ENCODE measurements at places on chromosomes 4 and X.

GRCh38 chr4:24975510-24975909 lies 55.2 kb downstream of the LGI2 start:
- DNase-seq: no peak

- no peak for DNase-seq
Observed at GRCh38 chr4:157185363-157185762, 35.2 kb upstream of the GRIA2 start.

DNA sequence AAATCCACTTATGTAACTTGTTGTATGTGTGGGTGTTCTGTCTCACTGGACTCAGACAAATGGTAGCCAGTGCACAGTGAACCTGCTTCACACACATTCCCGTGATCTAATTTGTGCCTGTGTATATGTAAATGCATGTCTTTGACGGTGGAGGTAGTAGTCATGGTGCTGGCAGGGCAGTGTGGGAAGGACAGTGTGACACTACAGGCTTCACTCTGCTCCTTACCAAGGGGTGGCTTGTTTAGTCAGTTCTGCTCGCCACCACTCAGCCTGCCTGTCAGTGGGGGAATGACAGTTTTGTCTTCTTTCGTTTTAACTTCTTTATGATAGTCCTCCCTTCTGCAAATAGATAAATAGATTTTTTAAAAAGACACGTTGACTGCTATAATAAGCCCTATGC lies 17.7 kb upstream of the PAQR3 start:
- no peak for DNase-seq

GRCh38 chr4:180721356-180721755 lies 1521.8 kb upstream of the TENM3 start:
- DNase-seq: no peak

DNA sequence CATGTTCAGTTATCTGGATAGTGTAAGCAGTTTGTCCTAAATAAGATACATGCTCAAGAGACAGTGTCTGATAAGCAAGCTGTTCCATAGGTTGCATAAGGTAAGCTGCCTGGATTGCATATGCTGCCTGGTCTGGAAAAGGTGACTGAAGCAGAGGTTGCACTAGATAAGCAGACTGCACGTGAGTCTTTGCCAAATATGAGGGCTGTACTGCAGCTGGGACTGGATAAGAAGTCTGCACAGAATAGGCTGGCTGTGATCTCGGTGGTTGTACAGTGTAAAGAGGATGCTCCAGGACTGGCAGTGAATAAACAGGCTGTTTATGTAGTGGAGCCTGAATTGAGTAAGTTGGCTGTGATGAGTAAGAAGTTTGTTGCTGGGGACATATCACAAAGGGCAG lies 68.9 kb downstream of the WNK3 start:
- DNase-seq: no peak

DNA sequence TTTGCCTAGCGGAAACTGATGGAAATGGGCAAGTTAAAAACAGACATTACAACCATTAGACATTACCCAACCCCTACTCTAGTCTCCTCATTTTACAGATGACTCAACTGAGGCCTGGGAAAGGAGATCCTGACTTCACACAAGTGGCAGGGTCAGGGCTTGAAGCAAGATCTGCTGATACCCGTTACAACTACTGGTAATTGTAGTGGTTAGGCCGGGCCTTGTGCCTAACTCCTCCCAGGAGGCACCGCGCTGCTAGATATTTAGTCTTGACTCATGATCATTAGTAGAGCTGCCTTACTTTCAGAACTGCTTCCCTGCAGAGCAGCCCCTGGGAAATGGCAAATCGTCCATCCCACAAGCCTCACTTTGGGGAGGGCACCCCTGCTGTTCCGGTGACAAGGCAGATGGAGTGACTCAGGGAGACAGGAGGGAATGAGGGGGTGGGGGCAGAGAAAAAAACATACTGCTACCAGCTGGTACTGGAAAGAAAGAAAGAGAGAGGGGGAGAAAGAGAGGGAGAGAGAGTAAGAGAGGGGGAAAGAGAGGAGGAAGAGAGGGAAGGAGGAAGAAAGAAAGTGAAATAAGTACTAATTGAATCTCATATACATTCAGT lies 12.2 kb downstream of the ARHGEF6 start:
- DNase-seq: no peak

DNA sequence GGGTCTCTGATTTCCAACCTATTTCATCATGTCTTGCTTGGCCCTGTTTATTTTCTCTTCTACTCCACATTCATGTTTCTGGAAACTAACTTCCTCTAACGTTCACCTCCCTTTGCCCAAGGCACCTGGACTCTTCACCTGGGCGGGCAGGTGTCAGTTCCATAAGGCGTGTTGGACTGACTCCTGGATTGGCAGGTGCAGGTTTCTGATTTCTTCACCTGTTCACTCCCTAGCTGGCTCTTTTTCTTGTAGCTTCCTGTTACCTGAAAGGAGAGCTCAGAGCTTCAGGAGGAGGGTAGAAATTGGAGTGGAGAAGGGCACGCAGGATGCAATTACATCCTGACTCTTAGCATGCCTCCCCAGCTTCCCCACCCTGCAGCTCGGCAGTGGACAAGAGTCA lies 350.8 kb upstream of the KLF3 start:
- peak; percentile 40 for DNase-seq

GRCh38 chr4:70914631-70915030 lies 12.5 kb downstream of the MOB1B start:
- DNase-seq: no peak

DNA sequence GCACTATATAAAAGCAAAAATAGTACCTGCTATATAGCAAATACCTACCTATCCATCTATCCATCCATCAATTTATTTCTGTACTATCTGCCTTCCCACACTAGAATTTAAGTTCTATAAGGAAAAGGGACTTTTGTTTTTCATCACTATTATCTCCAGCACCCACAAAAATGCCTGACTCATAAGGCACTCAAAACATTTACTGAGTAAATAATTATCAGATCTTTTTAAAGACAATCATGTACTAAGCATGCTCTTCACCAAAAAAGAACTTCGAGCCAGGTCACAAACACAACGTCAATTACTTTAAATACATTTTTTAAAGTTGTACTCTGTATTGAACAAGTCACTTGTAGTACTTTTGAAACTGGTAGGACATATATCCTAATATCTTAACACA lies 119.9 kb downstream of the FBXW7 start:
- DNase-seq: no peak

GRCh38 chr4:98467627-98468072 lies 190.8 kb downstream of the TSPAN5 start:
- peak; percentile 72 for DNase-seq

DNA sequence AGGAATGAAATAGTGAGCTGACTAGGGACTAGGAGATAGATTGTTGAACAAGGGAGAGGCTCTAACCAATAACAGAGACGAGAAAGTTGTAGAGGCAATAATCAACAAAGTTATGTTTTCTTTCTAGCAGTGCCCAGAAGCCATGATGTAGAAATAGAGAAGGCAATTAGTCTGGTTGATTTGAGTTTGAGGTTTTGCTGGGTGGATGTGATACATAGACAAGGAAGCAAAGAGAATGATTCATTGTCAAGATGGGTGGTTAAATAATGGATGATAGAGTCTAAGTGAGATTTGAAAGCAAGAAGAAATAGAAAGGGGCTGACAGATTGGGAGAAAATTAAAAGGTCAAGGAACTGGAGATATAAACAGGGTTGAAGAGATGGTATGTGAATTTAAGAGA lies 11.2 kb downstream of the RBM41 start:
- no peak for DNase-seq

GRCh38 chr4:34939073-34939472 lies 1305.2 kb downstream of the ARAP2 start:
- DNase-seq: no peak

GRCh38 chr4:19319607-19320006 lies 932.1 kb upstream of the SLIT2 start:
- DNase-seq: no peak

DNA sequence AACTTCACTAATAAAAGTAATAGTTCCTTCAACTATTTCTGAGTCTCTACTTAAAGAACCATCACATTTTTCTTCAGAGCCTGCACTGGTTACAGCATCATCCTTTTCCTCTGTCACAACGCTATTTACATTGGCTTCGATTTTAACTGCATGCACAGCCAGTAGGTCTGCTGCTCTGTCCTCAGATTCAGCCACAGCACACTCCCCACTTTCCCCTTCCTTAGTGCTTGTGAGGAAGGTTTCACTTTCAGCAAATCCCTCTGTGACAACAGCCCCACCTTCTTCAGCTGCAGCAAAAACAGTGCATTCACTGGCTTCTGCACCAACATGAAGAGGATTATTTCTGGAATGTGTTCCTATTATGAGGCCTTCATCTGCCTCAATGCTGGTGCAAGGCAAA lies 25.7 kb downstream of the BOD1L1 start:
- no peak for DNase-seq

- DNase-seq: no peak
Observed at GRCh38 chrX:9790866-9791265, 4.6 kb downstream of the SHROOM2 start.

DNA sequence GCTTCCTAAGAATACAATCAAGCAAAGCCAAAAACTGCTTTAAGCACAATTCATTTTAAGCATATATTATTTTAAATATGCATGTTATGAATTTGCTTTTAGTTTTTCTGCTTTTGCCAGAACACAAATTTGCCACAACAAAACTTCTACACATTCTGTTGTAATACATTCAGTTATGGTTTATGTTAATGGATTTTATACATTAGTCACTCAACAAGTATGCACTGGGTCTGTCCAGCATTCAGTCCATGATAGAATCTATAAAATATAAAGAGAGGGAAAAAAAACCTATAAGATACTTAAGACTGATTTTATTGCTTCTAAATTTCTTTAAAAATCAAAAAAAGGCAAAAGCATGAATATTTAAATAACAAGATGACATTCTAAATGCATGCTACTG lies 22.2 kb downstream of the IQCM start:
- DNase-seq: no peak

DNA sequence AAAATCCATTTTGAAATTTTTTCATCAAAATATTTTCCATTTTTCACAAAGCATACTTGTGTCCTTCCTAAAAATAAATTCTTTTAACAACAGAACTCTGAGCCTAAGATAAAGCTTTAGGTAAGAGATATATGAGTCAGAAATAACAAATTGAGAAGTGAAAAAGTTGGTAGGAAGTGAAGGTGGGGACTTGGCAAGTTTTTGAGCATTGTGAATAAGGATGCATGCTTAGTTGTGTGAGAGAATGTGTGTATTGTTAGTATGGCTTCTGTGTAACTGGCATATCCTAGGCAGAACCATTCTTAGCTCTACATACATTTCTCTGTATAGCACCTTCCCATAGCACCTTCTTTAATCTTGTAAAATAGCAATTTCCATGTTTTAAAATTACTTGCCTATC lies 6.8 kb downstream of the ASB5 start:
- DNase-seq: no peak

DNA sequence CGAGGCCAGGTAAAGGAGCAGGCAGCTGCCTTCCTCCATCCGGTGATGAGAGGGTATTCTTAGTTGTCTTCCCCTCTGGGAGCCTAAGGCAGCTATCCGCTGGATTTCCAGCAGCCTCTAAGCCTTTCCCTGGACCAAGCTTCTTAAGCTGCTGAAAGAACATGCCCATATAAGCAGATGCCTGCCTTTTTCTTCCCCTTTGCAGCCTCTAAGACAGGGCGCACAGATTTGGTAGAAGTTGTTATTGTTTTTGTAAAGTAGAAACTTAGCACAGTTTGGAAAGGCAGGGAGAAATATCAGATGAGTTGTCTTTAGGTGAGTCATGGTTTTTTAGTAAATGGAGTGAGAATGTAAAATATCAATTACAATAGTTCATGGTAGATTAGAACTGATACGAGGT lies 210.8 kb downstream of the ARHGAP10 start:
- DNase-seq: no peak

- no peak for DNase-seq
Observed at GRCh38 chrX:107504006-107504405, 54.6 kb downstream of the FRMPD3 start.

DNA sequence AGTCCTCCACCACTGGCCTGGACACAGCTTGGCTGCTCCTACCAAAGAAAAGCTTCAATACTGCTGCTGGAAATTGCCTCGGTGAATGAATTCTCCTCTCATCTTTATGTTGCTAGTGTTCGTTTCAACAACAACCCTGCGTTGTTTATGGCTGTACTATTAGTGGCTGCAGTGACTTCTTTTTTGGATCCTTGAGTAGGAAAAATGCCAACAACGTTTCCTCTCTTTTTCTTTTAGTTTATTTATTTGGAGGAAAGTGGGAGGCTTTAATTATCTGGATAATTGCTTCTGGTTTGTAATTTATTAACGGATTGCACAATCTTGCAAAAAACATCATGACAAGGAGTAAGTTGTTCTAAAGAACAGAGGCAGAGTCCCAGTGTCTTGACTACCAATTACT lies 464.1 kb upstream of the TRAM1L1 start:
- DNase-seq: no peak

- no peak for DNase-seq
Observed at GRCh38 chr4:39568805-39569204, 41.6 kb upstream of the UGDH start.

DNA sequence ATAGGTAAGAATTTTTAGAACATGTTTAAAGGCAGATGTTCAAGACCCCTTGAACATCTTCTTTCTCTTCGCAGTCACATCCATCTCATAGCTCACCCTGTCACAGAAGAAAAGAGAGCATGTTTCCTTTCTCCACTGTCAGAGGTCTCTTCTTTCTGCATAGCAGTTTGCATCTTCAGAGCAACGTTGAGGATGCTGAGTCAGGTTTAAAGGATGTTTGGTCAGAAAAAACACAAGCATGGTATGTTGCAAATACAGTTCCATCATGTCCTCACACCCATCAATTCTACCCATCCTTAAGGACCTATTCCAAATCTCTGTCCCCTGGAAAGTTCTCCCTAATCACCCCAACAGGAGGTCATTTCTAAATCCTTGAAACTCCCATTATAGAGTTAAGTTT lies 84.8 kb downstream of the STOX2 start:
- DNase-seq: no peak

GRCh38 chr4:82610041-82610440 lies 48.3 kb upstream of the TMEM150C start:
- no peak for DNase-seq

GRCh38 chr4:136009258-136009832 lies 1522.9 kb downstream of the PCDH18 start:
- no peak for DNase-seq

- no peak for DNase-seq
Observed at GRCh38 chr4:107452717-107453630, 267.1 kb downstream of the PAPSS1 start.

GRCh38 chrX:123336666-123337065 lies 152.6 kb downstream of the GRIA3 start:
- DNase-seq: no peak

- DNase-seq: no peak
Observed at GRCh38 chrX:71212536-71212935, 10.5 kb upstream of the GJB1 start.

GRCh38 chr4:88080626-88081025 lies 73.2 kb downstream of the PKD2 start:
- no peak for DNase-seq

DNA sequence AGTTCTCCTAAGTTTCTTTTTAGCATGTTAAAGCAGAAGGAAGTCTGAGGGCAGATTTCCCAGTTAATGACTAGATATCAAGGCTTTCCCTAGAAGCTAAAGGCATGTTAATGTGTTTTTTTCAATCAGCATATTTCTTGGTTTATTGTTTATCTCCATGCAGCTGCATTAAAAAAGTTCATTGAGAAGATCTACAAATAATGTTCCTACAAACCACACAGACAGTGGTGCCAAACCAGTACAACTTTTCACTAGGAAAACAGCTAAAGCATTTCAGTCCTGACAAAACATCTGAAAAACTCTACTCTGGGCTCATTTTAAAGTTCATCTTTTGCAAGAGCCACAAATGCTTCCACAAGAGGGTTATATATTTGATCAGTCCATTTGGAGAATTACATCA lies 320.0 kb downstream of the ADGRL3 start:
- no peak for DNase-seq

All from thymus (tissue), 14 donors.